ENCODE measurements at places on chromosomes 4 and X.

DNA sequence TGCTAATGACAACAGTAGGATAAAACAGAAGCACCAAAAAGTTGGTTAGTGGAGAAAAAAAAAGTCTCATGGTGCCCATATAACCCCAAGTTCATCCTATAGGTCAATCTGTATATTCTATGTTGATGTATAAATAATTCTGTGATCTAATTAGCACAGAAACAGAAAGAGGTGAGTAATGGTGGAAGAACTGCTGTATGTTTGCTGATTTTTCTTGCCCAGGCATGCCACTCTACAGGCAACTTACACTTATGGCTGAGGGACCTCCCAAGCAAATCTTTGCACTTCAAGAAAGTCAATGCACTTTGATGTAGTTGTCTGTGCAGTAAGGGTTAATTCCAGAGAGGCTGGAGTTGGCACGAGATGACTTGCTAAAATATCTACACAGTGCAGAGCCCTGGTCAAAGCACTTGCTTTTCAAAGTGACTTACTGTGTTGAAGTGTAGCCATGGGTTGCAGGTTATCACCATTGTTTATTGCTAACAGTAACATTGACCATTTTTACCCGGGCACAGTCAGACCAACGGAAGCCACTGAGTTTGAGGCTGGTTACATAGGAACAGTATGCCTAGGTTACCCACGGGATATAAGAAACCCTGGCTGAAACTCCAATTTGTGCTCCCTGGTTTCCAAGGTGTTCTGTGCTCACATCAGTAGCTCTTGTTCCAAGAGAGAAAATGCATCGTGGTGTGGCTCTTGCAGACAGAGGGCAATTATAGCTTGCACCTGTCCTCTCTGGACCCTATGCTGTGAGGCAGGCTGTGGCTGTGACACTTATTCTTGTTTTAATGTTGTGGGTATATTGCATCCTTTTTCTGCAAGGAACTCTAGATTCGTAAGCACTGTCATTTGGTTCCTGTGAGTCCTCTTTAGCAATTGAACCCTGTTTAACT lies 141.3 kb upstream of the FTHL17 start:
- no peak for DNase-seq

DNA sequence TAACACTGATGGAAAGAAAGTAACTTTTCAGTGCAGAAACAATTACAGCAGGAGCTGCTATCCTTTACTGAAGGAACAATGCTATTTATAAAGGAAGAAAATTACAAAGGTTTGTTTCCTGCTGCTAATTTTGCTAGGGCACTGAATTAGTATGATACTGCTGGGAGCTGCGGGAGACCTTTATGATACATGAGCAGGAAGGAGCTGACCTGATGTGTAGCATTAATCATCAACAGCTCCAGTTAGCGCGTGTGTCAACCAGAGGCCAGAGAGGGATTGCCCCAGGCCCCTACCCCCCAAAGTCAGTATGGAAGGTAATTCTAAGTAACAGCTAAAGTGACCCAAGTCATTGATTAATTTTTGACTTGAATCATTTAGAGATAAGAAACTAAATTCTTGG lies 728.9 kb downstream of the PCDH18 start:
- peak; percentile 15 for DNase-seq

DNA sequence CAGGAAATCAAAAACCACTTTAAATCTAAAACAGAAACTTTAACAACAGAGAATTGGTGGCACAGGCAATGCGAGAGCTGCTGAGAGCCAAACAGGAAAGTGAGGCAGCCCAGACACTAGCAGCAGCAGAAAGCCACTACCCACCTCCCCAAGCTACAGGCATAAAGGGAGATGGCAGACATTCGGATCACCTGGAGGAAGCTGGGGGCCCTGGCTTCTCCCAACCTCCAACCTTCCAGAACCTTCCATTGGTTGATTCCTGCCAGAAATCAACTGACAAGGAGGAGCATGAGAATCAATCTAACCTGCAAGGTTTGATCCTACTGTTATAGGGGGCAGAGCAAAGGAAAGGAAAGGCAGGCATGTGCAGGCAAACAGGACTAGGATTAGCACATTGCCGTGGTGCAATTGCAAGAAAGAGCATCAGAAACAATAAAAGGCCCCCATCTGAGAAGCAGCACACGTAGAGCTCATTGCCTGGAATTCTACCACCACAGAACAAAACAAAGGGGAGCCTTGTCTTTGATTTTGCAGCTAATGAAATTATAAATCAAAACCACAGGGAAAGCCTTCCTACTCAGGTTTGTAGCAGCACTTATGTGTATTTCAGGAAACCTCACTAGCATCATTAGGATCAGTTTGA lies 427.3 kb upstream of the RASGEF1B start:
- DNase-seq = no peak

DNA sequence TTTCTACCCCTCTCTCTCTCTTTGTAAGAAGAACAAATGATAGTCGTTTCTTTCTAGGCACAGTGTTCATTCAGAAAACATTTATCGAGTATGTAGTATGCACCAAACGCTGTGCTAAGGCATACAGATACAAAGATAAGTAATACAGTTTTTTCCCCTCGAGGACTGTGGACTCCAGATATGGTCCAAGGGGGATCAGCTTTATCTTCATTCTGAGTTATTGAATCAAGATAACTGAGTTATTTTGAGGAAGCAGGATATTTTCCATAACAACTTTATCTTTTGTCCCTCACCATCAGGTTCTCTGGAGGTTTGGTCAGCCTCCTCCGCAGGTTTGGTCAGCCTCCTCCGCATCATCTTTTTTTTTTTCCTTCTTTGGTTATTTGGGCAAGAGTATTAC lies 15.0 kb downstream of the EREG start:
- DNase-seq = no peak

- DNase-seq = no peak
Measured at GRCh38 chr4:108168160-108168670, 517 bp downstream of the LEF1 start.

DNA sequence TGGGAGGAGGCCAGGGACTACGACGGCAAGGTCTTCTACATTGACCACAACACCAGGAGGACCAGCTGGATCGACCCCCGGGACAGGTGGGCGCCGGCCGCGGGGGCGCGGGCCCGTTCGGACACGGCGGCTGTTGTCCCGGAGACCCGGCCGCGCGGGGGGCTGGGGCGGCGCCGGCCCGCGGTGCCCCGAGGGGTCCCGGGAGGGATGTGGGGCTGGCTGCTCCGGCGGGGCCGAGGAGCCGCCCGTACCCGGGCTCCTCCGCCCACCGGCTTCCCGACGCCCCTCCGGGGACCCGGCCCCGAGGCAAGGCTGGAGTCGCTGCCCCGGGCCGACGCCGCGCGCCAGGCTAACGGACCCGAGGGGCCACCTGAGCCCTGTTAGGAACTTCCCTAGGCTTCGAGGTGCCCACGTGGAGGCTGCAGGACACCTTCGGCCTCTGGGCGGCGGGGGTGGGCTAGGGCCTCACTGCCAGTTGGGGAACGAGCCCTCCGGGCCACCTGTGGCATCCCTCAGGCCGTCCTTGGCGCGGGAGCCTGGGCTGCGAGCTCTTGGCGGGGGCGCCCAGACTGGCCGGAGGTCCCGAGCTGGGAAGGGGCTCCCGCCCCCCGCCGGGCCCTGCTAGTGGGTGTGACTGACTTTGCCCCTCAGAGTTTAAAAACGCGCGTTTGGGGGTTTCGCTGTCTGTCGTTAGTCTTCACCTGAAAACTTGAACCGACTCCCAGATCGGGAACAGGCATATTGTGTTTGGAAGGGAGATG lies 660 bp downstream of the WWC2 start:
- DNase-seq = peak; percentile 60

DNA sequence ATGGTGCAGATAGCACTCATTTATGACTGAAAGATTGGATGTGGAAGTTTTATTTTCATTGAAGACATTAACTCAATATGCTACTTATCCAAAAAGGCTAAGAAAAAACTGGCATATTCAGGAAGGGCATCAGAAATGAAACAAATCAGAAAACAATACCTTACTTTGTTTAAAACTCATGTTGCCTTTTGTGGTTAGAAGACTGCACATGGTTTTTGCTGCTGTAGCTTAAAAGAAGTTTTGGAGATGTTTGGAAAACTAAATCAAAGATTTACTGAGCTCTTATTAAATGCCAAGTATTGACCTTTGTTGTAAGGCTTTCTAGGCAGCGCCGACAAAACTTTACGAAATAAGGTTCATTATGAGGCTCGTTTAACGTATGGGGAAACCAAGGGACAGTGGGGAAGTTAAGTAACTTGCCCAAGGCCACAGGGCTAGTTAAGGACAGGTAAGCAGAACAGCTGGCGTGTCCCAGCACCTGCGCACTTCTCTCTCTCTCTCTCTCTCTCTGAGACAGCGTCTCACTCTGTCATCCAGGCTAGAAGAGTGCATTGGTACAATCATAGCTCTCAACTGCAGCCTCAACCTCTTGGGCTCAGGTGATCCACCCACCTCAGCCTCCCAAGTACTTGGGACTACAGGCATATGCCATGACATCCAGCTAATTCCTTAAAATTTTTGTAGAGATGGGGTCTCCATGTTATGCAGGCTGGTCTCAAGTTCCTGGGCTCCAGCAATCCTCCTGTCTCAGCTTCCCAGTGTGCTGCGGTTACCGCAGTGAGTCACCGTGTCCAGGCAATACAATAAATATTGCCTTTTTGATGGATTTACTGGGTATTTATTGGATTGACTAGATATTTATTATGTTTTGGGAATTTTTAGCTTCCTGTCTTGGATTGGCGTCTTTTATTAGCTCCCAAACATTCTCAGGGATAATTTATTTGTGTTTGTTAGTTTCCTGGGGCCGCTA lies 16.1 kb downstream of the LRP2BP start:
- DNase-seq = no peak

GRCh38 chr4:86218746-86219473 lies 140.9 kb downstream of the MAPK10 start:
- DNase-seq = no peak

GRCh38 chr4:1113311-1114009 lies at the start of gene RNF212:
TSS of gene RNF212 (minus strand) at chr4:1113564. CDS start at chr4:1113464, 100 bp downstream.
- DNase-seq = peak; percentile 73

DNA sequence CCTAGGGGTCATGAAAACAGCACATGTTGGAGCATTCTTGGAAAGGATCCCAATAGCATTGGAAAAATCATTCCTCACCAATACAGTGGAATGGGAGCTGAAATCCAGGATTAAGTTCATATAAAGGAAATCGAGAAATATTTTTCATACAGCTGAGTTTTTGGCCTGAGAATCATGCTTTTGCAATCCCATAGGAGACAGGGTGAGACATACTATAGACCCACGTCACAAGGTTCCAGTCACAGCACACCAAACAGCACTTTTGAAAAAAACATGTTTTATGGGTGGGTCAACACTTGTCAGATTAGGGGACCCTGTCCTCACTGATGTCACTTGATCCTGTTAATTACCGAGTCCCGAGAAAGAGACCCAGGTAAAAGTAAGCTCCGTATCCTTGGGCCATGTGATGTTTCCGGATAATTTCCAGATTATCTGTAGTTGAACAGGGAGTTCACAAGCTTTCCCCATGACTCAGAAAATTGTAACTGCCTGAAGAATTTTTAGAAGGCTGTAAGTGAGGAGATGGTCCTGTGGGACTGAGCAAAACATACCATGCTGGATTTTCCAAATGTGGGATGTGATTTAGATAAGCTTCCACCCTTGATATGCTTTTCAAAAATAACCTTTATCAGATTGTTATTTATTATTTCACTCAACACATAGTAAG lies 80.9 kb upstream of the TLR3 start:
- DNase-seq = no peak

GRCh38 chrX:46444011-46444410 lies 101.2 kb downstream of the ZNF674 start:
- no peak for DNase-seq

- no peak for DNase-seq
Measured at GRCh38 chr4:156971165-156971675, 379 bp downstream of the PDGFC start.

- no peak for DNase-seq
Measured at GRCh38 chr4:169758401-169758962, 738 bp upstream of the HPF1 start.

- peak; percentile 26 for DNase-seq
Measured at GRCh38 chrX:137426695-137427425, 139.1 kb upstream of the ZIC3 start.

DNA sequence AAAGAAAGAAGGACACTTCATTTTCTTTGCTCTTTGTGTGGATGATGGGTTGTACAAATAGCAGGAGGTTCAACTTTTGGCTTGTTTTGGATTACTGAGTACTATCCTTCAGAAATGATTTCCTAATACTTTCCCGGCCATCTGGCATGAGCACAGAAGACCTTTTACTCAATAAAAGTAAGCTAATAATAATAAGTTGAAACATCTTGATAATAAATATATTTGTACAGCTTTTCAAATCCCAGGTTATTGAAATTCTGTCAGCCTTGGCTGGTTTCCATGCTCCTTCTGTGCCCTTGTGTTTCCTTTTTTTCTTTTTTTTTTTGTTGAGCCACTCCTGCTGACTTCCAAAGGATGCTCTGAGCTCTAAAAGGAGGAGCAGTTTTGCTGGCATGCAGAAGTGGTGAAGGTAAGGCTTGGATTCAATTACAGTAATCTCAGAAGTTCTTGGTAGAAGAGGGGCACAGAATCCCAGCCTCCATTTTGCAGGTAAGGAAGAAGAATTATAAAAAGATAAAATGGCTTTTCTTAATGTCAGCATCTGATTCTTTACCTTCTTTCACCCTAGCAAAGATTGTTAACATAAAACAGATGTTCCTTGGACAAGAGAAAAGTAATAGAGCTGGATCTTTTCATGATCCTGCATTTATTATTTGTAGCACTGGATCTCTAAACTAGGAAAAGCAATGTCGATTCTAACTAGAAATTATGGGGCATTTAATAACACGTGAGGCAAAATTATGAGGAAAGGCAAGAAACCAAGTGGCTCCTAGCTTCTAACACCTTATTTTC lies 31.9 kb downstream of the REPS2 start:
- no peak for DNase-seq

DNA sequence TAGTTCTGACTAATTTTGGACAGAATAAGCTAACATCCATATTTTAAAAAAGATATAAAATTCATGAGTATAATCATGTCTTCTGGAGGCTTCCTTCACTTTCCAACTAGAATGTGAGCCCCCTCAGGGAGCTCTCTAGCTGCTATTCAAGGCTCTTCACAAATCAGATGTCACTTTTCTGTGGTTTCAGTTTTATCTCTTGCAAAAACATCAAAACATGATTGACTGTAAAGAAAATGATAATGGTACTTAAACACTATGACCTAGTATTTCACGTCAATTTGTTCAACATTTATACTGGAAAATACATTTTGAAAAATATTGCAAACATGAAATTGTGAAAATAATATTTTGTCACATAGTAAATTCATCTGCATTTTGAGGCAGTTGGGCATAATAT lies 234.2 kb downstream of the UNC5C start:
- no peak for DNase-seq

DNA sequence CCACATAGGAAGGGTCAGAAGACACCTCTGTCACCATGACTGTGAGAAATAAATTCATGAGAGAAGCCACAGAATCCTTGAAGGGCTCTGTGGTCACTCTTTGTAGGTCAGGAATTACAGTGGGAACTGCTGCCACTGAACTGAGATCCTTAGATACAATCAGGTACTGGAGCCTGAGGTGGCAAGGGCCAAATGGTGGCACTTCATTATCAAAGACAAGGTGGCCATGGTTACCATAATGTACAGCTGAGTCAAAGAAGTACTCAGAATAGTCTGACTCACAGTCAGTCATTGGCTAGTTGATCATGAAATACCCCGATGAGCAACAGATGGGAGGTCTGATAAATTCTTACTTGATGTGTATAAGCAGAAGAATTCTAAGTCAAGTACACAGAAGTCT lies 131.9 kb downstream of the RTL3 start:
- DNase-seq = no peak

Data from iPS-NIHi11 (cell line).